ENCODE measurements at places on chromosomes 2 and 18.
A peak's percentile ranks its signal among the peaks of the same experiment; 100 is the strongest.

DNA sequence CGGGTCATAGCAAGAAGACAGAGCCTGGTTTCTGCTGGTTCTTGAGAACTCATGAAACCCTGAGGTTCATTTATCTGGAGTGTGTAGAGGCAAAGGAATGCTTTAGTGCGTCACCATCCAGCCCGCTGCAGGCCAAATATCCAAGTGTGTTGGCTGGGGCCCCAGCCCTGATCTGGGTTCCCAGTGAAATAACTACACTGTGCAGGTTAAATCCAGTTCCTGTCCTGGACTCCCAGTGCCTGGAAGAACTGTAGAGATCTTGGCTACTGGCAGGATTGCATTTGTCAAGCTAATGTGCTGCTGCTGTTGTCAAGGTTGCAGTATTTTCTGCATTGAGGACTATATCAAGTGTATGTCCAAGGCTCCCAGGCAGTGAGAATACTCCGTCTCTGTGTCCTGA, 89.9 kb downstream of the MAPK4 start:
- no peak for DNase-seq

GRCh38 chr18:23165271-23166068, 30.2 kb downstream of the CABLES1 start:
- no peak for DNase-seq

GRCh38 chr2:71223767-71224333, 3.1 kb downstream of the PAIP2B start:
- peak; percentile 49 for DNase-seq

DNA sequence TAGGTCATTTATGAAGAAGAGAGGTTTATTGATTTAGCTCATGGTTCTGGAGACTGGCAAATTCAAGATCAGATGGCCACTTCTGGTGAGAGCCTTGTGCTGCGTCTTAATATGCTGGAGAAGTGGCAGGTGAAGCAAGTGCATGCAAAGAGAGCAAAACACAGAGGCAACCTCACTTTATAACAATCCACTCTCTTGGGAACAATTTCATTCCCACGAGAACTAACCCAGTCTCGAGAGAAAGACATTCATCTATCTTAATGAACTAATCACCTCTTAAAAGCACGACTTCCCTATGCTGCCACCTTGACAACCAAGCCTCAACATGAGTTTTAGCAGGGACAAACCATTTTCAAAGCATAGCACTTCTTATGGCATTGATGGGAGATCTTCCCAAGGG, 186.5 kb upstream of the RASGRP3 start:
- no peak for DNase-seq

- peak; percentile 54 for DNase-seq
Measured at GRCh38 chr18:54444319-54444914, 86.7 kb downstream of the C18orf54 start.

DNA sequence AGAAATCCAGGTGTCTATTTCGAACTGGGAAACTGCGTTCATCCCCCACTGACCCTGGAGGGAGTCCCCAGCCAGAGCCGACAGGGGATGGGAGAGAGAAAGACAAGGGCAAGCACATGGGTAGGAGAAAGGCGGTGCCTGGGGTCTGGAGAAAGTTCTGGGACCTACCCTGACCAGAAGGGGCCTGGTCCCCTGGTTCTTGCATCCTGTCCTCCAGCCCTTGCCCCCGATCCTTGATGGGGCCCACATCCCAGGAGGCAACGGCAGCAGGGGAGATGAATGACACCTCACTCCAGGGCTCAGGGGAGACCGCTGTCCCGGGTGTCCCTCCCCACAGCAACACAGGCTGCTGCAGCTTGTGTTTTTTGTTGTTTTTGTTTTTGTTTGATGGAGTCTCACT, 4.9 kb downstream of the ADCY3 start:
- no peak for DNase-seq

GRCh38 chr2:149387411-149387810, 57.0 kb downstream of the LYPD6 start:
- no peak for DNase-seq

GRCh38 chr2:207950063-207950760, 75.1 kb downstream of the PLEKHM3 start:
- DNase-seq, result no peak

DNA sequence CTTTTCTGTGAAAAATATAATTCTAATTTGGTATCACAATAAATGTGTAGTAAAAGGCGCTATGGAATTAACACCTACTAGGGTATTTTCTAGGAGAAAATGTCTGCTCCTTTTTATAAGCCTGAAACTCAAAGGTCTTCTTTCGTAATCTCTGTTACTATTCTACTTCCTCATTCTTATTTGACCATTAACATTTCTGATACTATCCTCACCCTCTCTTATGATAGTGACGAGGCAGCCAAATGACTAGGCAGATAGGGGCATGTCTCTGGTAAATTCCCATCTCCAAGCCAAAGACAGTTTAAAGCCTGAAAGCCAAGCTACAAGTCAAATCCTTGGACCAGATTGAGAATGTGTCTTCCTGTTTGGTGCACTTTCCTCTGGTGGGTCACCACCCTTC, 251.7 kb downstream of the LRRTM4 start:
- DNase-seq, result peak; percentile 54

DNA sequence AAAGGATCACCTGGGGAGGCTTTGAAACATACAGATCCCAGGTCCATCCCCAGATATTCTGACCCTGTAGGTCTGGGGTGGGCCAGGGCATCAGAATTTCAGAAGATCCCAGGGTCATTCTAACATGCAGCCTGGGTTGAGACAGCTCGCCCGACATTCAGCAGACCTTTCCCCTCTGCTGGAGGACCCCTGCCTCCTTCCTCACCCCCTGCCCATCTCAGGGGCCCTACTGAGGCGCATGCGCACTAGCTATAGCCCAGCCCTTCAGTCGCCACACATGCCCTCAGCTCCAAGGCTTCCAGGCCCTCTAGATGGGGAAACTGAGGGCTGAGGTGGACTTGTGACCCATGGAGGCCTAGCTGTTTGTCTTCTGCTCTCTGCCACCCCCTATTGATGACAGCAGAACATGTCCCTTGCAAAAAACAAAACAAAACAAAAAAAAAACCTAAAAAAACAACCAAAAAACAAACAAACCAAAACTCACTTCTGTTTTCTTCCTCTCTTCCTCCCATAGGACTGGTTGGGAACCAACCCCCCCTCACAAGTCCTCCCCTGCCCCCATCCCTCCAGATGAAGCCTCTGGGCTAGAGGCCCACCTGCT, 91.3 kb downstream of the ZBTB7C start:
- no peak for DNase-seq

DNA sequence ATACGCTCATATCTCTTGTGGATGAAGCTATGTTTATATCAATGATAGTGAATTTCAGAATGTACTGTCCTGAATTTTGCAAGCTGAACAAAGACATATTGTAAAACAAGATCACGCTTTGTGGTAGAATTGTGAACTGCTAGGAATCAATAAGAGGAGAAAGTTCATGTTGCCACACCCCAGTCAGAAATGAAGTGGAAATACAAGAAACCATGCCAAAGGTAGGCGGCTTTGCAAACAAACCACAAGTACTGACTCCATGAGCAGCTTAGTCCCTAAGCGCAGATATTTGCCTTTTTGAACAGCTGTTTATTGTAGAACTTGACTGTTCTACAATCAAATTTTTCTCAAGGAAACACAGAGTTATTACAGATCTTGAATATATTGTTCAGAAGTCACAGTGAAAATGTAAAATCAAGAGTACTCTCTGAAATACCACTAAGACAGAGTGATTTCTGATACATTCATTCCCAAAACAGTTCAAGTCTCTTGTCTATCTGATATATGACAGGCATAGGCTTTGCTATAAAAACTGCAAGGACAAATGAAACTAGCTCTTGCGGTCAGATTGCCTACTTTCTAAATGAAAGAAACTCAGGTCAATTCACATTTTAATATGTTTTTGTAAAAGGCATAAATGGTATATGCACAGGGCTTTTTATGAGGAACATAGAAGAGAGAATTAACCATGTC, 120.9 kb upstream of the CDH19 start:
- peak; percentile 69 for DNase-seq

DNA sequence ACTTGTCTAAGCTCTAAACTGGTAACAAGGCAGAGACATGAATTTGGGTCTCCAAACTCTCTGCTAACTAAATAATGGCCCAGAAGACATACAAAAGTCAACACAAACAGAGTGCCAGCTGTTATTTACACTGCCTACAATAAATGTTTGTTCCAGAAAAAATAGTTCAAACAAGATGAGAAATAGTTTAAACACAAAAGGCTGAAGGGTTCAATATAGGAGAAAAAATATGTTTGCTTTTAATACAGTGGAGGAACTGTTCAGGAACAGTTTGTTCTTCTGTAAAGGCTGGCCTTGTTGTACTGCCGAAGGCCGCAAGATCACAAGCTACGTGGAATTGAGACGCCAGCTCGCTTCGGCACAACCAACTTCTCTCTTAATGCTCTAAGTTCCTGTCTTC, 74.6 kb downstream of the AFF3 start:
- no peak for DNase-seq

GRCh38 chr2:111022633-111023032, 98.1 kb upstream of the BCL2L11 start:
- DNase-seq, result no peak

- no peak for DNase-seq
Measured at GRCh38 chr18:6333981-6334380, 80.7 kb downstream of the L3MBTL4 start.

DNA sequence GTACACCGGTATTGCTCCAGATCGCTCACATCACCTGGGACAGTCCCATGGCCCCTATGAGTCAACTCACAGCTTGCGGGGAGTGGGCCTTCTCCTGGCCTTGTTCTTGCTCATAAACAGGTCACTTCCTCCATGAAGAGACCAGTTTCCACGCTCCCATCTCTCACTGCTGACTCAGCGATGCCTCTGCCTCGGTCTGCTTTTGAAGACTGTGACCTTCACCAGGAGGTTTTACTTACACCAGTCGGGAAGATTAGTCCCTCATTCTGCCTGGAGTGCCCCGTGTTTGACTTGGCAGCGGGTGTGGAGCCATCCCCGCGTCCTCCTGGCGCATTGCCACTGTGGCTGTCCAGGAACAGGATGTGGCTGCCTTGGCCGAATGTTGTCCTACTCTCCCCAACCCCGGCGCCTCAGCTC, 159.8 kb downstream of the RHBDD1 start:
- no peak for DNase-seq

- DNase-seq, result no peak
Measured at GRCh38 chr18:49018554-49019445, 68.0 kb upstream of the SMAD7 start.

DNA sequence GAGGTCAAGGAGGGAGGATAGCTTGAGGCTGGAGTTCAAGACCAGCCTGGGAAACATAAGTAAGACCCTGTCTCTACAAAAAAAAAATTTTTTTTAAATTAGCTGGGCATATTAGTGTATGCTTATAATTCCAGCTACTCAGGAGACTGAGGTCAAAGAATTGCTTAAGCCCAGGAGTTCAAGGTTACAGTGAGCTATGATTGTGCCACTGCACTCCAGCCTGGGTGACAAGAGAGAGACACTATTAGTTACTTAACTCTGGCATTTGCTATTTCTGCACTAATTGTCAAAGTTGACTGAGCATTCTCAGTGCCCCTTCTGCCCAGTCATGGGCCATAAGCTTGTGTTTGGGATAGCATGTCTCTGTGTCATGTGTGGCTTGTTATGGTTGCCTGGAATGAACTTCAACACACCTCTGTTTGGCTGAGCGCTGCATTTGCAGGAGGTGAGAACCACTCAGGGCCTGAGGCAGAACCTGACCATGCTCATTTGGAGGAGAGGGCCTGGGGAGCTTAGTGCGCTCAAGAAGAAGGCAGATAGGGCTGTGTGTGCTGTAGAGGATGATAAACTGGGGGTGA, 77.7 kb downstream of the SH3RF3 start:
- DNase-seq, result no peak

DNA sequence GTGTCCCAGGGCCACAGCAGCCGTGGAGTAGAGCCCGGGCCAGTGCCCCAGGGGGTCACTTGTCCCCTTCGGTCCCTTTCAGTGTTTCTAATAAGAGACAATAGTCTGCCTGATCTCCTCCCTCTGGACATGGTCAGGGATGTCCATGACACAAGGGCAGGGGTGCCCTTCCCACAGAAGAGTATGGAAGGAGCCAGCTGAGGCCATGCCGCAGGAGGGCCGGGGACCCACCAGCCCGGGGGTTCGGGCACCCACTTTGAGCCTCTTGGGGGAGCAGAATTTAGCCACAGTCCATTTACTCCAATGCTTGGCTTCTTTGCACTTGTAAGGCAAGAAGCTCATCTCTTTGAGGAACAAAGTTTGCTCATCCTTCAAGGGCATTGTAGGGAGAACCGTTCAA, 88.7 kb upstream of the ATG16L1 start:
- DNase-seq, result no peak

DNA sequence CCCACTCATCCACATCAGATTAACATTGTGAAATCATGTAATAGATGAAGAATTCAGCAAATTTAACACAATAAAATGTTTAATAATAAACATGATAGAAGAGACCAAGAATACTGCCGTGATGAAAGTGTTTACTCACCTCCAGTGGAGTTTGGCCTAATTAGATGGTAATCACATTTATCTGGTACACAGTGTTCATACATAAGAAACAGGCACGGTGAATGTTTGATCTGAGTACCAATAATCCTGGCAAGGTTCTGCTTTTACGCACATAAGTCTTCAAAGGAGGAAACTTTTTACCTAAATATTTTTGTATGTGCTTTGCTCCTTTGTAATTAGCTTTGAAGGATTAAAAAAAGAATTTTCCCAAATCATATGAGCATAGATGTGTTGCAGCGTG, 122.5 kb downstream of the IRS1 start:
- no peak for DNase-seq

DNA sequence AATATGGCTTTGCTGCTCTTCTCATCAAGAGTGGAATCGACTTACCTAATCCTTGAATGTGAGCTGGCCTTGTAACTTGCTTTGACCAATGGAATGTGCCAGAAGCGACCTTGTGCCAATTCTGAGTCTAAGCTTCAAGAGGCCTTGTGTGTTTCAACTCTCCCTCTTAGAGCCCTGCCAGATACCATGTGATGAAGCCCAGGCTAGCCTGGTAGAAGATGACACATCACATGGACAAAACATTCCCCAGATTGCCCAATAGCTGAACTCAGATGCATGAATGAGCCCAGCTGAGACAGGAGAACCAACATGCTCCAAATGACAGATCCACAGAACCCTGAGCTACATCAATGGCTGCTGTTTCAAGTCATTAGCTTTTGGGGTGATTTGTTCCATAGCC, 4.2 kb upstream of the KLHL14 start:
- DNase-seq, result no peak

- no peak for DNase-seq
Measured at GRCh38 chr18:43751203-43751602, 473.9 kb upstream of the SYT4 start.

Data from LoVo (cell line).